ENCODE measurements at places on chromosomes 7 and 10. TPM values are rescaled to one million over a fixed set of nuclear protein-coding genes. Genes with fewer than 3 reads are reported as not detected.

DNA sequence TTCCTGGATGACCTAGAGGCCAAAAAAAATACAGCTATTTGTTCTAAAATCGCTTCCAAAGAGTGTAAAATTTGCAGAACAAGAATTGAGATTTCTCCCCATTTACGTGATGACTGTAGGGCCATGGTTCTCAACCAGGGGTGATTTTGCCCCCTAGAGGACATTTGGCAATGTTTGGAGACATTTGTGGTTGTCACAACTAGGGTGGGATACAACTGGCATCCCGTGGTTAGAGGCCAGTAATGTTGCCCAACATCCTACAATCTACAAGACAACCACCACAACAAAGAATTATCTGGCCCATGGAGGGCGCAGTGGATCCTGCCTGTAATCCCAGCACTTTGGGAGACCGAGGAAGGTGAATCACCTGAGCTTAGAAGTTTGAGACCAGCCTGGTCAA is 22.8 kb upstream of the MALSU1 start:
- DNase-seq: no peak

GRCh38 chr7:1712907-1713501 is 42.9 kb downstream of the ELFN1 start:
- no peak for DNase-seq

DNA sequence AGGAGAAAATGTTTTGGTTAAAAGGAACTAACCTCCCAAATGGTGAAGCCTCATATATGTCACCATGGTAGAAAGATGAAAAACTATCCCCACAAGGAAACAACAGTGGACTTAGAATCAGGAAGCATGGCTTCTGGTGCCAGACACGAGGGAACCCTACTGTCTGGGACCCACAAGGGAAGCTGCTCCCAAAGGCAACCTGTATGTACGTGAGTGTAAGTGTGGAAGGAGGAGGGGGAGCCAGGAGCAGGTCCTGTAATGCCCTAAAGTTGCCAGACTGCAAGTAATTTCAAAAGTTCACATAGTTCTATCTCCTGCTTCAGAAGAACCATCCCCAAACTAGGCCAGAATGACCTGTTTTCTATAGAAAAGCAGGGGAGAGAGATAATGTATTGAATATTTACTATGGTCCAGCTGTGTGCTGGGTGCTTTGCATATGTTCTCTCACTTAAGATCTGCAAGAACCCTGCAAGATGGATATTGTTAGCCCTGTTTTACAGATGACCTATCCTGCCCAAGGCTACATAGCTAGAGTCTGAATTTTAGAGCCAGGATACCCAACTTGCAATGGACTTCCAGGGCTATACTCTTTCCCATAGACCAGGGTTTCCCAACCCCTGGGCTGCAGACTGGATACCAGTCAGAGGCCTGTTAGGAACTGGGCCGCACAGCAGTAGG is 19.2 kb downstream of the DUSP5 start:
- no peak for DNase-seq

GRCh38 chr10:121753726-121754476 is 155.7 kb upstream of the FGFR2 start:
- no peak for DNase-seq

PCDH15 gene
- 0.09 TPM for total RNA-seq

GRCh38 chr10:47230482-47230881 is 69.5 kb upstream of the GDF10 start:
- DNase-seq: peak; percentile 41

DNA sequence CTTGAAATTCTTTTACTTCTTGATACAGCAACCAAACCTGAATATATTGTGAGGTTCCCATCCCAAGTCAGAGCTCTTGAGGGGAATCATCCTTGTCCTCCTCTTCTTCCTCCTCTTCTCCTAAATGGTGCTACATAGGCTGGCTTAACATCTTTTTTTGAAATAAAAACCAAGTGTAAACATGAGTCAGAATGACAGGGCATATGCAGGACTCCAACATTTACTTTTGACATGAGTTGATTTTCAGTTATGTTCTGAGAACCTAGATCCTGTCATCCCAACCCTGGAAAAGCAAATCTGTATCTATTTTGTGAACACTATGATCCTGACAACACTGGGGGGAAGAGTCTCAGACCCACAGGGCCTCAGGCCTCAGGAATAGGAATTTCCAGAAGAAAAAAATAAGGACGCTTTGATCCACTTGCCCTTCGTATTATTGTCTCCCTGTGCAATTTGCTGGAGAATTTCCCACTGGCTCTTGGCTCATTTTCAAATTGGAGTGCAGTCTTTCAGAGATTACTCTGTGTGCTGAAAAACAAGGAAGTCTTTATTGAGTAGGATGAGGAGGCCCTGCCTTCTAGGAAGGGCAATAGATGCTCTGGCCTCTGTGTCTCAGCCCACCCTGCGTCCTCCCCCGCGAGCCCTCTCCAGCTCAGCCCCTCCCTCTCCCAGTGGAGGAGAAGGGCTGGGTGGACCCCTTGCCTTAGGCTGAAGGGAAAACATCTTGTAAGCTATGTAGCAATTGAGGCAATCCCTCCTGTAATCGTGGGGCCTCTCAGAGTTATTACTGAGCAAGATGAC is 121.6 kb downstream of the CREB5 start:
- DNase-seq: peak; percentile 53

DNA sequence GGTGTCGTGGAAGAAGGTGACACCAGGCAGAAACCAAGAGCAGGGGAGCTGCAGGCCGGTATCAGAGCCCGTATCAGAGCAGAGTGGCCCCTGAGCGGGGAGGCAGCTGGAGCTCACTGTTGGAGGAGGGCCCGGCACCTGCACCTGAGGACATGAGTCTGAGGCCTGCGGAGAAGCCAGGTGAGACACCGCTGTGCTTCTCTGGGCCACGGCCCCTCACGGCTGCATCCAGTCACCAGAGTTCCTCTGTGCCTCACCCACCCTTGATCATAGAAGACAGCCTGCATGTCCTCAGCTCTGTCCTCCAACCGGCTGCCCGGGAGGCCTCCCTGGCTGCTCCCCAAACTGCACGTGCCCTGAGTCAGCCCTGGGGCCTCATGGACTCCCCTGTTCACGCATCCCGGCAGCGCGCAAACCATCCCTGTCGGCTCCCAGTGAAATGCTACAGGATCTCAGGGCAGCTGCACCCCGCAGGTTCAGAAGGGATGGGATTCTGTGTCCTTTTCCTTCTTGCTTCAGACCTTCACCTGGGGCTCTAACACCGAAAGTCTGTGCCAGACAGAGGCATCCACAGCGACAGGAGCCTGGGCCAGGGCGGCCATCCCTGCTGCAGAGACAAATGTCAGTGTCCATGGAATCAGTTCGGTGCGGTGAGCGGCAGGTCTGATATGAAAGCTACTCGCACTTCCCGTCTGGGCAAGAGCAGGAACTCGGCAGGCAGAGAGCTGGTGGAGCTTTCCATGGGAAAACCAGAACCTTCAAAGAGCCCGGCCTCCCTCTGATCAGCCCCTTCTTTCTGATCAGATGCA is 111.9 kb upstream of the FAM20C start:
- no peak for DNase-seq

ODAD2 gene
- not detected for total RNA-seq
